ENCODE measurements at places on chromosomes 6 and 20. TPM values are rescaled to one million over a fixed set of nuclear protein-coding genes. Genes with fewer than 3 reads are reported as not detected.

GRCh38 chr6:23728707-23729106, 397.3 kb upstream of the NRSN1 start:
- no peak for DNase-seq
- no peak overlapping the region for H3K4me3 ChIP-seq
- H3K36me3 ChIP-seq: no peaks in the 10 kb centered on the region
- no peak overlapping the region for H3K27ac ChIP-seq

TOMM34 gene
- total RNA-seq: 44.0 TPM

DNA sequence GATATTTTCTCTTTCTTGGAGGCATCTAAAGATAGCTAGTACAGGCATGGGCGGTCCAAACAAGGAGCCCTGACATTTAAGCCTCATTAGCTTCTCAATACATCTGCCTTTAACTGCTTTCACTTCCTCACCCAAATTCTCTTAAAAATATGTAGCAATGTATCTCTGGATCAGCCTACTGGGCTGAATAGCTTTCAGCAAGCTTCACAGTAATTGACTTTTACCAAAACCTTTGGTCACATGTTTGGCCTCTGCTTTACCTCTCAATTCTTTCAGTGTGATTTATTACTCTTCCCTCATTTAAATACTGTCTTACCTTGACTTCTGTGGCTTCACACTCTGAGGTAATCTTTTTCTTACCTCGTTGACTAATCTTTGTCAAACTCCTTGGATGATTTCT, 1618.1 kb downstream of the GRIK2 start:
- no peak overlapping the region for H3K27ac ChIP-seq
- no peaks in the 10 kb centered on the region for H3K27me3 ChIP-seq
- no peaks in the 10 kb centered on the region for H3K4me1 ChIP-seq

LST1 gene
- total RNA-seq: 11.5 TPM

TGM3 gene
- total RNA-seq: not detected

GRCh38 chr6:111220383-111221031, 133.2 kb downstream of the SLC16A10 start:
- H3K36me3 ChIP-seq: no peaks in the 10 kb centered on the region
- H3K27me3 ChIP-seq: no peaks in the 10 kb centered on the region
- no peaks in the 10 kb centered on the region for H3K4me1 ChIP-seq
- no peak overlapping the region for H3K27ac ChIP-seq
- no peak for DNase-seq

DNA sequence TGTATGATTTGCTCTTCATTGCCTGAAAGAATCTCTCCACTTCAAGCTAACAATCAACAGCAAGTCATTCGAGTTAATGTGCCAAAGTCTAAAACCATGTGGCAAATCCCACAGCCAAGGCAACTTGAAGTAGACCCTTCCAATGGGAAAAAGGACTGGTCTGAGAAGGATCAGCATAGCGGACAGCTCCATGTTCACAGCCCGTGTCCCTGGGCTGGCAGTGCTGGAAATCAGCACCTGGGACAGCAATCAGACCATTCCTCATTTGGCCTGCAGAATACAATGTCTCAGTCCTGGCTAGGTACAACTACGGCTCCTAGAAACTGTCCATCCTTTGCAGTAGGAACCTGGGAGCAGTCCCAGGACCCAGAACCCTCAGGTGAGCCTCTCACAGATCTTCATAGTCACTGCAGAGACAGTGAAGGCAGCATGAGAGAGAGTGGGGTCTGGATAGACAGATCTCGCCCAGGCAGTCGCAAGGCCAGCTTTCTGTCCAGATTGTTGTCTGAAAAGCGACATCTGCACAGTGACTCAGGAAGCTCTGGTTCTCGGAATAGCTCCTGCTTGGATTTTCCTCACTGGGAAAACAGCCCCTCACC, 1.1 kb downstream of the GJA10 start:
- H3K27ac ChIP-seq: no peak overlapping the region
- H3K4me3 ChIP-seq: no peak overlapping the region
- no peaks in the 10 kb centered on the region for H3K4me1 ChIP-seq
- H3K27me3 ChIP-seq: peaks cover 33% of the 10 kb centered on the region

Data from activated naive CD4-positive, alpha-beta T cell treated with anti-CD3 and anti-CD28 coated beads for 36 hours (primary cell).